Activated CD8-positive, alpha-beta memory T cell treated with anti-CD3 and anti-CD28 coated beads, Interleukin-2, amount 10 ng/mL, durations not matched to agents 7 days and 5 days (primary cell): ENCODE measurements at places on chromosomes 16 and 17. TPM values are rescaled to one million over a fixed set of nuclear protein-coding genes. Genes with fewer than 3 reads are reported as not detected.

- DNase-seq: no peak
Measured at GRCh38 chr17:3665834-3666233, 2.5 kb downstream of the TAX1BP3 start.

GRCh38 chr16:4962716-4963115 is 4.6 kb downstream of the SEC14L5 start:
- DNase-seq: no peak

WWOX gene
- 38.8 TPM for total RNA-seq

TMEM220 gene
- total RNA-seq: 0.35 TPM

GPR142 gene
- total RNA-seq: not detected

- no peak for DNase-seq
Measured at GRCh38 chr16:12658506-12658905, 145.2 kb downstream of the CPPED1 start.

GRIN2A gene
- total RNA-seq: not detected

DNA sequence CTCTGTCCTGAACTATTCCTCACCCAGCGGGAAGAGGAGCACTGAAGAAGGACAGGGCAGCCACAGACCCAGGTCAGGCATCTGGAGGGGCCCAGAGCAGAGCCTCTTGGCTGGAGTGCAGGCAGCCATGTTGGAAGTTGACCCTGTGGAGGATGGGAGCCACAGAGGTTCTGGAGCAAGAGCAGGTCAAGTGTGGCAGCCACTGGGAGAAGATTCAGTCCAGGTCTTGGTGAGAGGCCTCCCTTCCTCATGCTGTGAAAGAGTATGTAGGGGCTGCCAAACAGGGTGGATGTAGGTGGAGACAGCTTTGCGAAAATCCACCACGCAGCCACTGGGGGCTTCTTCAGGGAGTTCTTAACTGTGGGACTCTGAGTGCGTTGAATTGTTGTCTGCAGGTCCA is 590 bp upstream of the CD79B start:
- no peak for DNase-seq

DNA sequence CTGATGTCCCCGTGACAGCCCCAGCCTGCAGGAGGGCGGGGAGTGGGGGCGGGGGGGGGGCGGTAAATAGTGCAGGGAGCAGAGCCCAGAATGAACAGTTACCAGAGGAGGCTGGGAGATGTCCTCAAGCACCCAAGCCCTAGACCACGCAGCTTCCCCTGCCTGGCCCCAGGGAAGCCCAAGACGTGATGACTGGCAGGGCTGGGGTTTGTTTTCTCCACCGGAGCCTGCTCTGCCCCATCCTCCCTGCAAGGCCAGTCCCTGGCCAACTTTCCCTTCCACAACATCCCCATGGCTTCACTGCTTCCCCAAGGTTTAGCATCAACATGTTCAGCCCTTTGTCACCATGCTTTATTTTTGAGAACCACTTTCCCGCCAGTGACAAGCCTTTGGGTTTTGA is 1.4 kb upstream of the BEAN1 start:
- no peak for DNase-seq

DNA sequence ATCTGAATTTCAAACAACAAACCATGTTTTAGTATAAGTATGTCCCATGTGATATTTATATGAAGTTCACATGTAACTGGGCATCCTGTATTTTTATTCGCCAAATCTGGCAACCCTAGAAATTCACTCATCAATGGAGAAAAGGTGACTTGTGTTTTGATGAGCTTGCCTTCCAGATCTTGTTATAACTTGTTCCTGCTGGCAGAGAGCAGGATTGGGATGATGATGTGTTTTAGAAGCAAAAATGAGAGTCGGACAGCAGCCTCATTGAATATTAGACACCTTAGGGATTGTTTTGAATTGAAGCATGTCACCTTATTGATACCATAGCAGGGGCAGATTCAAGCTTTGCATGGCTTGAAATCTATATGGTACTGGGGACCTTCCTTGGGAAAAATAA is 85.4 kb upstream of the MED13 start:
- DNase-seq: no peak

DNA sequence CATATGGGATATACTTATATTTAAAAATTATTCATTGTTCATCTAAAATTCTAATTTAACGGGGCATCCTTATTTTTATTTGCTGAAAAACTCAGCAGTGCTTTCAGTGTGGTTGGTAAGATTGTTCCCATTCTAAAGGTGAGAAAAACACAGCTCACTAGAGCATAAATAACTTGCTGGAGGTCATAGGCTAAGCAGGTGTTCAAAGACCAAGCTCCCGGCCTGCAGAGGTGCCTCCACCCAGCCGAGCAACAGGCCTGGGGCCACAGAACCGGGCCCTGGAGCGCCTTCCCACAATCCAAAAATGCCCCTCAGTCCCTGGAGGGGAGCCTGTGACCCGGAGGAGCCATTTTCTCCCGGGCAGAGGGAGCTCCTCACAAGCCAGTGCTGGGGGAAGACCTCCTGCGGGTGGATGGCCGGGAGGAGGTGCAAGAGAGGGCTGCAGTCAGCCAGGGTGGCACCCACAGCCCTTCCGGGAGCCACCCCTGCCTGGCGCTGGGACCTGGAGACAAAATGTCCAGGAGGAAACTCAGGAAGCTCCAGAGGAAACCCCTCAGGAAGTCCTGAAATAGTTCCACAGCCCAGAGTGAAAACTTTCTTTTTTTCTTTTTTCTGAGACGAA is 14.7 kb downstream of the ABR start:
- no peak for DNase-seq

- no peak for DNase-seq
Measured at GRCh38 chr16:6947291-6947690, 385.4 kb upstream of the RBFOX1 start.

DNA sequence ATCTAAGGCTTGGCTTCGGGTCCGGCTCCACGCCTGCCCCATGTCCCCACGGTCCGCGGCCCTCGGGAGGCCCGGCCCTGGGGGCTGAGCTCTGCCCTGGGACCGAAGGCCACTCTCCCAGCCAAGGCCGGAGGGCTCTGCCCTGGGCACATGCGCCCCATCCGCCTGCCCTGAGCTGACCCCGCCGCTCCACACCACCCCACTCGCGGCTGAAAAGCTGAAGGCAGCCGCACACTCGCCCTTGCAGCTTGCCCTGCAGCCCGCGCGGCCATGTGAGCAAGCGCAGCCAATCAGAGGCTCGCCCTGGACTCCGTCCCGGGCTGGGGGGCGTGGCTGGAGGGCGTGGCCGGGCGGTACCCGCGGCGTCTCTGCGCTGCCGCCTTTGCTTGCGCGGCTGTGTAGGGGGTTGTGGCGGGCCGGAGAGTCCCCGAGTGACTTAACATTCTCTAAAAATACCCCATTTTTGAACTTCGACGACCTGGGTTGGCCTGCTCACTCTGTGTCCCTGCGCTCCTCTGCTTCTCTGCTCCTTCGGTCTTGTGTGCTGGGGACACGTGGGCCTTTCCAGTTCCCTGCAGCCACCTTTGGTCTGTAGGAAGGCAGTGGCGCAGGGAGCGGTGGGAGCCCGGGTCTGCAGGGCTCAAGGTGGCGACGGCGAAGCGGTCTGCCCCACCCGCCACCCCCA is 8.8 kb upstream of the MAP2K3 start:
- DNase-seq: peak; percentile 95

DNA sequence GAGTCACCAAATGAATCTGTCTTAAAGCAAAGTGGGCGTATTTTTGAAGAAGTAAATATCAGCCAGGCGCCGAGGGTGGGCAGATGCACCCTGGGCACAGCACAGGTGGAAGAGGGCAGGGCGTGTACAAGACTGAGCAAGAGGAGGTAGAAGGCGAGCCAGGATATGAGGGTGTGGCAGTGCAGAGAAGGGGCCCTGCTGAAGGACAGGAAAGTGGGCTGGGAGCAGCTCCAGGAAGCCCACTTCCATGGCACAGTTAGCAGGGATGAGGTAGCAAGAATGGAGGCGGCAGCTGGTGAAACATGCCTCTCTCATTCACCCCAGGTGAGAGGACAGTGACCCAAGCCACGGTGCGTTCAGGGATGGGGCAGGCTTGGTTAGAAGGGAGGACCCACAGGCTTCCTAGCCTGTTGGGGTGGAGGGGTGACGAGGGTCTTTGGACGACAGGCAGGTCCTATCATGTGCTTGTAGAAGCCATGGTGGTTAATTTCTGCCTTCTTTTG is 149.3 kb downstream of the CLEC16A start:
- DNase-seq: no peak

GRCh38 chr17:39861235-39861634 is 2.9 kb downstream of the IKZF3 start:
- no peak for DNase-seq

GJD3 gene
- not detected for total RNA-seq

DNA sequence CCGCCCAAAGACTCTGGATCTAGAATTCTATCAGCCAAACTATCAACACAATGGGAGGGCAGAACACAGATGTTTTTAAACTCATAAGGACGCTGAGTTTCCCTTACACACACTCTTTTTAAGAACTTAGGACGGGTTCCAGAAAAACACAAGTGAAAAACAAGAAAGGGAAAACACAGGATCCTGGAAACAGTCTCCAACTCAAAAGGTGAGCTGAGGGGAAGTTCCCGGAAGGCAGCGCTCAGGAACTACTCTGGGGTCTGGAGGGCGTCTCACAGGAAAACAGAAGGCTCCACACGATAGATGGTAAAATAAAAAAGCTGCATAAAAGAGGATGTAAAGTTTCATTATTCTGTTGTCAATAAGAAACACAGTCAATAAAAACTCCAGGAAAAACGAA is 80.2 kb upstream of the DOC2B start:
- no peak for DNase-seq

GRCh38 chr16:57689762-57690558 is 4.6 kb upstream of the DRC7 start:
- DNase-seq: peak; percentile 82

DNA sequence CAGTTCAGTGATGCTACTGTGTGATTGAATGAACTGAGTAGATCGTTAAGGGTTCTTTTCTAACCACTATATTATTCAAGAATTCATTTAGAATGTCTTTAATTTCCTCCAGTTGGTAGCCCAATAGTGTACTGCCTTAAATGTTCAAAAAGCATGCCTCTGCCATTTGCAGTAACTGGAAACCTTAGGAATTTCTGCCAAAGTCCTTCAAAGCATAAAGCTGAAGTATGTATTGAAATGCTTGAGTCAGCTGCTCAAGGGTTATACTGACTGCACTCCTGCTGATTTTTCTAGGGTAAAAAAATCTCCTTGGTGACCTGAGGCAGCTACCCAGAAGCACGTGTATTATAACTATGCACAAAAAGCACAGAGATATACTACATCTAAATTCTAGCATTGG is 56.5 kb downstream of the SNTB2 start:
- no peak for DNase-seq

RPS15A gene
- 1,517 TPM for total RNA-seq

KRTAP9-8 gene
- total RNA-seq: not detected

DNA sequence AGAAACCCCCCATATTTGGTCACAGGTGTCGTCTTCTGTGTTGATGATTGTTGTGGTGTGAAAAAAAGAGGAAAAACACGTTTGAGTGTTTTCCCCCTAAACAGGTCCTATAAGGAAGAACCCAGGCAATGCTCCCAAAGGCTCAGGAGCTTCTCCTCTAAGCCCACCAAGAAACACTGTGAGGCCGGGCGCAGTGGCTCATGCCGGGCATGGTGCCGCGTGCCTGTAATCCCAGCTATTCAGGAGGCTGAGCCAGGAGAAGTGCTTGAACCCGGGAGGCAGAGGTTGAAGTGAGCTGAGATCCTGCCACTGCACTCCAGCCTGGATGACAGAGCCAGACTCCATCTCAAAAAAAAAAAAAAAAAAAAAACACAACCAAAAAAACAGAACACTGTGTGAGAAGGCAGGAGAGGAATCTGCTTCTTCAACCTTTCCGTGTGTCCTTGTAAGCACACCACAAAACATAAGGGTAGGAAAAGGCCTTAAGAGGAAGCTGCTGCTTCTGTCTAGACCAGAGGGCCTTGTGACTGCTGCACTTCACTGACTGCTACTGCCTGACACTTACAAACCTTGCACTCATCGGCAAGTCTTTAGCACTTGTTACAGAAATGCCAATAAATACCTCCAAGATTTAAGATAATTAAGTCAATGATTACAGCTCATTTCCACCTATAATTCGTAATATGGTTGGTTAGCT is 9.3 kb downstream of the JPT1 start:
- no peak for DNase-seq

GRCh38 chr17:33804401-33804800 is 450.7 kb upstream of the CCL2 start:
- no peak for DNase-seq
